ENCODE measurements at places on chromosomes 5 and 9.

DNA sequence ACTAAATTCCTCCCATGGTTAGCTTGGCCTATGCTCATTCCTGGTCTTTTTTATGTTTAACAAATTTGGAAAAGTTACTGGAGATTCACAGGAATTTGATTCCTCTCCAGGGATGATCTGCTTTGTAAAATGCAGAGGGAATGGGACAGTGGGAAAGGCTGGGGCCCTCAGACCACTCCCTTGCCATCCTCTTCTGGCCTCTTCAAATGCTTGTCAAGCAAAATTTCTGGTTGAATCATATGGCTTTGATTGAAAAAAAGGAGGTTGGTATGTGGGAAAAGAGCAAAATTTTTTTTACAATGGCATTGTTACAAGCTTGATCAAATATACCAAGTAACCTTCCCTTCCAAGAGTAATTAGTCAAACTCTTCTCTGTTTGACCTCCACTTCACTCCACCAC lies 225.1 kb downstream of the PIK3R1 start:
- DNase-seq = no peak

DNA sequence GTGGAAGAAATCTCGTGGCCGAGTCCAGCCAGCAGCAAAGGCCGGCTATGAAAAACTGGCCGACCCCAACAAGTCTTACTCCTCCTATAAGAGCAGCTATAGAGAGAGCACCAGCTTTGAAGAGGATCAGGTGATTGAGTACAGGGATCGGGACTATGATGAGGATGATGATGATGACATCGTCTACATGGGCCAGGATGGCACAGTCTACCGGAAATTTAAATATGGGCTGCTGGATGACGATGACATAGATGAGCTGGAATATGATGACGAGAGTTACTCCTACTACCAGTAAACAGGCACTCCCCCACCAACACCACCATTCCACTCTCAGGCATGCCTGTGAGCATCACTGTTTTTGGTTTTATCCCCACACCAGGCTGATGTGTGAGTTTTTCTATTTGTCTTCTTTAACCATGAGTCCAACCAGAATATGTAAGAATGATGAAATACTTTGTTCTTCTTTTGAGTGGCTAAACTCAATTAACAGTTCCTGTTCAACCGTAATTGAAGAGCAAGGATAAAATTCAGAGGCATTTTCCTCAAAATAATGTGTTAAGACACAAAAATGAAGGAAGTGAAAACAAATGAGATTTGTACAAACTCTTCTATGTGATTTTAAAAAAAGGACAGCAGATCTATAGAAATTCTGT lies 35.5 kb downstream of the RFK start:
- DNase-seq = no peak

GRCh38 chr5:6143523-6143922 lies 234.8 kb downstream of the MED10 start:
- DNase-seq = no peak

- no peak for DNase-seq
Observed at GRCh38 chr5:39283231-39283818, 64.0 kb upstream of the FYB1 start.

DNA sequence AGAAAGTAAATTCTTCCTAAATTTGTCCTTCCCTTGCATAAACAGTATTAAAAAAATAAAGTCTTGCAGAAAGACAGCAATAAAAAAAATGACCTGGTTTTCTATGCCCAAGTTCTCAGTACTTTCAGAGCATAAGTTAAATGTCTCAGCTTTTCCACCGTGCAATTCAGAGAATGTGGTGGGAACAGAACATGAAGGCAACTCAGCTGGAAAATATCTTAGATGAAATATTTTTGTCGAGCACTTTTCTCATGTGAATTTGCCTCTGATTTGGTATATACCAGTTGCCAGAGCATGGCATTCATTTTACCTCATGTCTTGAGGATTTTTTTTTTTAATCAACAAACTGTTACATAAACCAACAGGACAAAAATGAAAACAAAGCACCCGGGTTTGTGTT lies 176.1 kb downstream of the CETN3 start:
- DNase-seq = no peak

GRCh38 chr5:129098488-129099183 lies 4.1 kb downstream of the ISOC1 start:
- no peak for DNase-seq

- no peak for DNase-seq
Observed at GRCh38 chr5:74957906-74958305, 91.7 kb upstream of the FAM169A start.

DNA sequence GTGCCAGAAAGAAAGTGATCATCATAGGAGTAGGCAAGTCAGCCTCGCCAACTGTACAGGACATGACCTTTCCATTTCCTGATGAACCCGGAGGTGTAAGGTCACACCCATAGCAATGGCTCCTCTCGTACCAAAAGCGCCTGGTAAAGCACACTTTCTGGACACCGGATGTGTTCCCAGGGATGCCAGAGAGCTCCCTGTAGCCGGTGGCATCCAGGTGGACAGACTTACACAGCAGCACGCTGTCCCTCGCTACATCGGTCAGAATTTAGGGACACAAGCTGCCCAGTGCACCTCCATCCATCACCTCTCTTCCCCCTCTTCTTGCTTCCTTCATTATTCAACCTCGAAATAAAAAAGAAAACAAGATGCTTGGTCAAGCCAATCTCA lies 105.4 kb downstream of the SYK start:
- no peak for DNase-seq

- no peak for DNase-seq
Observed at GRCh38 chr9:30676651-30677050, 1707.8 kb upstream of the ACO1 start.

DNA sequence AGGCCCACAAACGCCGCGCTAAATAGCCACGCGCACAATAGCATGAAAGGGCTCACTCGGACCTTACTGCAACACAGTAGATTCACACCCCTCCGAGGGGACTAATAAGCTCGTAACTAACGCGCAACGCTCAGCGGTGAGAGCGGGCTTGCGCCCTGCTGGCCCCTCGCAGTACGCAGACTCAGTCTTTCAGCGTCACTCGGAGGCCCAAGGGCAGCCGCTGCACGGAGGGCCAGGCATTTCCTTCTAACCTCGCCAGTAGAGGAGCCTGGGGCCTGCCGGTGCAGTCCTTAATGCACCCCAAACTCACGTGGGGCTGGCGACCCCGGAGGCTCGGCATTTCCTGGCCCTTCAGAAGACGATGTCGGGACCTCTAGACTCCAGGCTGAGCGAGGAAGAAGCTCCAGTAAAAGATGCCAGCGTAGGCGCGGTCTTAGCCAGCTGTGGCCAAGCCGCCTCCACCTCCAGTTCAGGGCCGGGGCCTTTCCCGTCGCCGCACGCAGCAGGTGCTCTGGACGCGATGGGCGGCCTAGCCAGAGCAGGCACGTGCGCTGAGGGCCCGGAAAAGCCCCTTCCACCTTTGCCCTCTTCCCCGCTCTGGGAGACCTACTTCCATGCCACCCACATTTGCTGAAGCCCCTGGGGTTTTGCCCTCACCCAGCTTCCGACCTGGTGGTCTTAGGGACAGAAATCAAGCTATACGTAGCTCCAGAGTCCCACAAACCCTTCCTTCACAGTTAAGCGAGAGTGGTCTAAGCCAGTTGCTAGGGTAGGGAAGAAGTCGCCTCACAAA lies 38.3 kb upstream of the TIFAB start:
- DNase-seq = no peak

- no peak for DNase-seq
Observed at GRCh38 chr9:15529566-15530324, 19.0 kb upstream of the PSIP1 start.

- no peak for DNase-seq
Observed at GRCh38 chr5:65766175-65766574, 44.2 kb downstream of the NLN start.

DNA sequence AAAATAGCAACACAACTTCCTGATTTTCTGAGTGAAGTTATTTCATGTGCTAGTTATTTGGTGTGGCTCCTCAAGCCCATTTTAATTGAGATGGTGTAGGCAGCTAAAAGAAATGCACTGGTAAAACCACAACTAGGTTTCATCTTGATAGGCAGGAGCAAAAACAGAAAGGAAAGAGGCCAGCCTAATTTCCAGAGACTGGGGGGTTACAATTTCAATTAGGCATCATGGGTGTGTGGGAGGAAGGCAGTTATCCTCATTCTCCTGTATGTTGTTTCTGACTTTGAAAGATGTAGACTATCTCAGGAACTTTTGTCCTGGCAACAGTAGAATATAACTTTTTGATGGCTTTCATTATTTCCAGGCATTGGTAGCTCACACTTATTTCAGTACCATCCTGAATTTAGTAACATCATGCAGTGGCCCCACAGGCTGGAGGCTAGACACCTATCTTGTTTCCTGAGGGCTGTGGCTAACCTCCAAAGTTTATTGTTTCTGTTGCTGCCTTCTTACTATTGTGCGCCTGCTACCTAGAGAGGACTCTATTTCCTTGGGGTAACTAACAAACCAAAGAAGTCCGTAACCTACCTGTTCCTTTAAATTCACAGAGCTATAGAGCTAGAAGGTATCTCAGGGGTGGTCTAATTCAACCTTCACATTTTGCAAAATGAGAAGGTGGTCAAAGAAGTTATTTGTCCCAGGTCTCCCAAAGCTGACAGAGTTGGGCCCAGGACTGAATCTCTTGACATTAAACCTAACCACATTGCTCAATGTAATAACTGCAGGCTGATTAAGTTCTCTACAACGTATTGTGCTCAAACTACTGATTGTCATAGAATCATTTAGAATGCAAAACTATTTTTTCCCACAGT lies 42.4 kb downstream of the FYB1 start:
- DNase-seq = no peak

DNA sequence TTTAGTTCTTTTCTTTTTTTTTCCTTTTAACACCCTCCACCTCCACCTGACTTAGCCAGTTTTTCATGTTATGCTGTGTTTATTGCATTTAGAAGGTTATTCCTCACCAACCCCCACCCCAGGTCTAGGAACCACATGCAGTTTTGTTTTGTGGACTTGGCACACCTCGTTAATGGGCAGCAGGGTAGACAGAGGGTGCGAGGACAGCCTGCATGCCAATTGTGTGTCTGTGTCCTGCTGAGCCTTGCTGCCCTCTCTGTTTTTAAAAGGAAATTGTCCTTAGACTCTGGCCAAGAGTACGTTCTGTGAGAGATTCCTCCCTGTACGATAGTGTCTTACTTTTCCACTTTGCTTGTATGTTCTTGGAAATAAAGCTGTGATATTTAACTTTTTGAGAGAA lies 13.9 kb downstream of the PIK3R1 start:
- no peak for DNase-seq

- DNase-seq = no peak
Observed at GRCh38 chr5:150333400-150333799, 24.1 kb upstream of the TCOF1 start.

- no peak for DNase-seq
Observed at GRCh38 chr5:88815050-88815789, 67.8 kb downstream of the MEF2C start.

DNA sequence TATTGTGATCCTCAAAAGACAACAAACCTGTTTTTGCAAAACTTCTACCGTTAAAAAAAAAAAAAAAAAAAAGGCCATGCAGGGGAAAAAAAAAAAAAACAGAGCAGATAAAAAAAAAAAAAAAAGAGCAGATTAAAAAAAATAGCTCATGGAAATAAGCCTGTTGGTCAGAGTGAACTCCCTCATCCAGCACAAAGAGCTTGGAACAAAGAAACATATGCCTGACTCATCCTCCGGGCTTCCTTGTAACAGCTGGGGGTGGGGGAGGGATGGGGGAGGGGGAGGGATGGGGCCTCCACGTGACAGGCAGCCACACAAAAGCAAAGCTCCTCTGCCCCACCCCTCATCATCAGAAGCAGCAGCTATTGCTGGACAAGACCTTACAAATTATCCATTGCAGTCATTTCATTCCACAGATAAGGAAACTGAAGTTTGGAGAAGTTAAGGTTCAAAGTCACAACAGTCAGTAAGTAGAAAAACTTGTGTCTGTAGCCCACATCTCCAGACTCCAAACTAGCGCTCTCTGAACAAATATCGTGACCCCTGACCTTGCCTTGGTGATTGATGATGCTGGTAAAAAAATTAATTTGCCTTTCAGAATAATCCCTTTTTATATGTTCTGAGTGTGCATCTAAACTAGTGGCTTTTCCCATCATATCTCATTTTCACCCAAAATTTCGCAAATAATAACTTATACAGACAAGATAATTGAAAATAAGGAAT lies 38.9 kb downstream of the SLC35D2 start:
- no peak for DNase-seq

- no peak for DNase-seq
Observed at GRCh38 chr5:3313569-3313968, 282.1 kb upstream of the IRX1 start.
